Tongue (tissue), 3 donors: ENCODE measurements at places on chromosomes 6 and 20.

DNA sequence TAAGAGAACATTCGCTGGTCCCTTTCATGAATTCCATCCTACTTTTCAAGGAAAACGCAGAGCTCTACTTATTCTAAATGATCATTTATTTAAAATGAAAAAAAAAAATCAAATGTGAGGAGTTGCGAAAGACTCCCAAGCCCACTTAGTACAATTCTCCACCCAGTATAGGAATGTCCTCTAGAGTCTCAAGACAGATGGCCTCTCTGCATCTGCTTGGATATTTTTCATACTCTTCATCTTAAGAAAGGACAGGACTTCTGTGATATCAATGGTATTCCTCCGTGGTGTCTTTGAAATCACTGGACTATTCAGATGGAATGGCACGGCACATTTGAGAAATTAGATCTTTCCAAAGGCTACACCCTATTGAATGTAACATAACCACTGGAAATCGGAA is 107.1 kb downstream of the PTPRK start:
- DNase-seq = peak; percentile 30

DNA sequence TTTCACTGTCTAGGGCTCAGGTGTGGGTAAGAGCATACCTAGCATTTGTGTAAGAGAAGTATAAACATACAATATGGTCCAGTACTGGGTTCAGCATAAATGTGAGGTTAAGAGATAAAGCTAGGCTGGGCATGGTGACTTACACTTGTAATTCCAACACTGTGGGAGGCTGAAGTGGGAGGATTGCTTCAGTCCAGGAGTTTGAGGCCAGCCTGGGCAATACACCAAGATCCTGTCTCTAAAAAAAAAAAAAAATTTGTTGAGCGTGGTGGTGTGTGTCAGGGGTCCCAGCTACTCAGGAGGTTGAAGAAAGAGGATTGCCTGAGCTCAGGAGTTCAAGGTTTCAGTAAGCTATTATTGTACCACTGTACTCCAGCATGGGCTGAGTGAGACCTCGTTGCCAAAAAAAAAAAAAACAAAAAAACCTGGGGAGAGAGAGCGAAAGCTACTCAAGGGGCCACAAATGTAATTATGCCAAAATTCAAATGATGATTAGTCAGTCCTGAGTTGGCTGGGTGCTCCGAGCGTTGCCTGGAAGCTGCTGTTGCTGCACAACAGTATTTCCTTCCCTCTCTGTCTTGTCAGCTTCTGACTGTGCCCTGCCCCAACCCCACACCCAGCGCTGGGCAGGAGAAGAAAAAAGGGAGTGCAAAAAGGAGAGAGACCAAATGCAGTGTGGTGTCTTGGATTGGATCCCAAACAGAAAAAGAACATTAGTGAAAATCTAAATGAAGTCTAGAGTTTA is 24.0 kb downstream of the CMTR1 start:
- DNase-seq = no peak

DNA sequence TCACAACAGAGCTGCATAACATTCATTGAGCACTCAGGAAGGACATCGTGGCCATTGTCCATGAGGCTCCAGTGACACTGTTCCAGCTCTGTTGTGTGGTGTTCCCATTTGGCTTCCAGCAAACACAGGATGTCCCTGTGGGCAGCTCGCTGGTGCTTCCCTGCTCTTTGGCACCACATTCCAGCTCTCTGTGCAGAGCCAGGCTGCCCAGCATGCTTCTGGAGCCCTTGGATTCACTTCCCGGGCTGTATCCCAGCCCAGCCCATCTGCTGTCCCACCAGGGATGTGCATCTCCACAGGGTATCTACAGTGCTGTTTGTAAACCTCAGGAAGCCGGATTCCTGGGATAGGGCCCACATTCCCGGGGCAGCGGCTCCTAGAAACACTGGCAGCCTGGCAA is 57.2 kb downstream of the CTCFL start:
- DNase-seq = no peak

GRCh38 chr20:35637276-35637675 is 21.6 kb downstream of the SPAG4 start:
- no peak for DNase-seq

GRCh38 chr6:3009930-3010329 is 10.2 kb downstream of the NQO2 start:
- DNase-seq = no peak
